ENCODE measurements at places on chromosomes 11 and 22.

- no peak for DNase-seq
Observed at GRCh38 chr22:24333301-24333700, 62.7 kb downstream of the SPECC1L start.

DNA sequence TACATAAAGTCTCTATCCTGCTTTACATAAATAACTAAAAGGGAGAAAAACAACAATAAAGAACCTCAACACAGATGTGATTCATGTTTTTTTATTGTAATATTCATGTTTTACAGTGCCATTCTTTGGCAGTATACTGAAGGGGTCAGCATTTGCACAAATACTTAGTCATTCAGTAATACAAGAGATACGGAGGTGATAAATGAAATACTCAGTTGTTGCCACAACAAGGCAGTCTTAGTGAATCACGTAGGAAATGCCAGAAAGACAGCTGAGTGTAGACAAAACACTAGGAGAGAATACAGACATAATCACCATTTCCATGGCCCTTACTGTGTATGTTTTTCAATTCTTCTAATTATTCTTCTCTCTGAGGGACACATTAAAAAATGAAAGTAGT is 910.4 kb downstream of the METTL15 start:
- DNase-seq: no peak

- no peak for DNase-seq
Observed at GRCh38 chr11:3655547-3655946, 10.6 kb downstream of the ART1 start.

GRCh38 chr11:120974965-120975364 is 48.9 kb upstream of the TBCEL start:
- DNase-seq: no peak

DNA sequence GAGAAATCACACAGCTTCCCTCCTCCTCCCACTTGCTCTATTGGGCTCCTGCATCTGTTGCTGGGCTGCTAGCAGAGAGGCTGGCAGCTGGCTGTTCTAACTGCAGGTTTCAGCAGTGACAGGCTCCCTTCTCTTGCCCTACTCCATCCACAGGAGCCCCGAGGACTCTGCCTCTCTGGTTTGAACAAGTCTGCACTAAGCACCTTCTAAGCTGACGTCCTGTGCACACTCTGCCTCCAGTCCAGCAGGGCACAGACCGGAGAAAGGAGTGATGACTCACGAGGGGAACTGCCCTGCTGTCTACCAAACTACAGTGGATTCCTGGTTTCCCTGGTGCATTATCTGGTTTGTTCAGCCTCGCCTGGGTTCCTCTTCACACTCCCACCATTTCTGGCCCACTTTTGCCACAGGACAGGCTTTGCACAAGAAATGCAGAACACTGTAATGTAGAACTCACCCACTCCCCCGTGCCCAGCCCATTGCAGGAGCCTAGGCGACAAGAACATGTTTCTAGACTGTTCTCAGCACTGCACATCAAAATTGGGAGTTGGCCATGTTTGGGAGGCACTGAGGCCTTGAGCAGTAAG is 26.0 kb downstream of the IL10RA start:
- DNase-seq: no peak

DNA sequence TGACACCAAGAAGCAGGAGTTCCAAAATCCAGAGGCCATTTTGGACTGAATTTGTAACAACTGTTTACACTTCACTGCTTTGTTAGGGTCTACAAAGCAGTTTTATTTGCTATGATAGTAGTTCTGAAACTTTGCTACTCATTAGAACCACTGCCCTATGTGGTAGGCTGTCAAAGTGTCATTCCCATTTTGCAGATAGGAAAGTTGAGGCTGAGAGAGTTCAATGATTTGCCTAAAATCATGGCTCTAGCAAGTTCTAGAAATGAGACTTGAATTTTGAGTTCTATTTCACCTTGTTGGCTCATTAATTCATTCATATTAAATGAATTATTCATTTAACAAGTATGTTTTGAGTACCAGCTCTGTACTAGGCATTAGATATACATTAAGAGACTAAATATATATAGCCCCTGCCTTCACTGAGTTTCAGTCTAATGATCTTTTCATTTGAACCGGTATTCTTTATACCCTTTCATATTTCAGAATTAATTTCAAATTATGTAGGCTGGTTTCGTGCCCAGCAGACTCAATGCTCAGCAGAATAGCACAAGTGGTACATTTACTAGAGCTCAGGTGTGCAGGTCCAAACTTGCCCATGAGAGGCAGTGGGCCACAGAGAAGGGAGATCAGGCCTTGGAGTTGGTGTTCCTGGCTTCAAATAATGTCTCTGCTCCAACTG is 93.5 kb downstream of the ME3 start:
- DNase-seq: no peak

- no peak for DNase-seq
Observed at GRCh38 chr11:44356351-44356750, 46.4 kb upstream of the ALX4 start.

GRCh38 chr22:47943729-47944700 is 1181.6 kb downstream of the TBC1D22A start:
- DNase-seq: no peak

GRCh38 chr11:18748766-18749365 is 22.9 kb upstream of the IGSF22 start:
- no peak for DNase-seq

- DNase-seq: no peak
Observed at GRCh38 chr22:17738386-17739128, 35.7 kb downstream of the BID start.

GRCh38 chr11:66363805-66364535 is 7.6 kb downstream of the SLC29A2 start:
- DNase-seq: no peak

DNA sequence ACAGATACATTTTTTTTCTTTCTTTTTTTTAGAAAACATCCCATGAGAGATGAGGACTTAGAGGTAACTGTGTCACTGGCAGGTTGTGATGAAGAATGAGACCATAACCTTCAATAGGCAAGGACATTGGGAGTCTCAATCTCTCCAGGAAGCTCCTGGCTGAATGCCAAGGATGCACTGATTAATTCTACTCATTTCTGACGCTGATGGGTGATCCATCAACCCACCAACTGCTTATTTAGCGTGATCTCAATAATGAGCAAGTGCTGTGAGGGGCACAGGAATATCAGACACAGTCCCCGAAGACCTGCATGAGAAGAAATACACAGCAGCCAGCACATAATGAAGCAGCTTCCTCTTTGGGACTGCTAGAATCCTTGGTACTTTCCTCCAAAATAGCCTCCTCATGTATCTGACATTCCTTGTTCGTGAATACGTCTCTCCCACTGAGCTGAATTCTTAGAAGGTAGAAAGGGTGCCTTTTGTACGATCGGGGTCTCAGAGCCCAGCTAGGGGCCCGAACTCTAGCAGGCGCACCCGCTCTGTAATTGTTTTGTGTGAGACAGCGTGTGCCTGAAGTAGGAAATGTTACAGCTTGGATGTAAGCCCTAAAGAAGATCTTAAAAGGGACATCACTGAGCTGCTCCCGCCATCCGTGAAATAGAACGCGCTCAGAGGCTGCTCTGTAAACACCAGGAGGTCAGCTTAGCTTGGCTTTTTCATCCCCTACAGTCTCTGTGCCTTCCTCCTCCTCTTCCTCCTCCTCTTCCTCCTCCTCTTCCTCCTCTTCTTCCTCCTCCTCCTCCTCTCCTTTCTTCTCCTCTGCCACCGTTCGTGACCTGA is 7.2 kb downstream of the CLMP start:
- DNase-seq: no peak

GRCh38 chr22:27581236-27581635 is 220.3 kb downstream of the MN1 start:
- no peak for DNase-seq

GRCh38 chr11:20840341-20840740 is 171.0 kb downstream of the NELL1 start:
- DNase-seq: no peak

DNA sequence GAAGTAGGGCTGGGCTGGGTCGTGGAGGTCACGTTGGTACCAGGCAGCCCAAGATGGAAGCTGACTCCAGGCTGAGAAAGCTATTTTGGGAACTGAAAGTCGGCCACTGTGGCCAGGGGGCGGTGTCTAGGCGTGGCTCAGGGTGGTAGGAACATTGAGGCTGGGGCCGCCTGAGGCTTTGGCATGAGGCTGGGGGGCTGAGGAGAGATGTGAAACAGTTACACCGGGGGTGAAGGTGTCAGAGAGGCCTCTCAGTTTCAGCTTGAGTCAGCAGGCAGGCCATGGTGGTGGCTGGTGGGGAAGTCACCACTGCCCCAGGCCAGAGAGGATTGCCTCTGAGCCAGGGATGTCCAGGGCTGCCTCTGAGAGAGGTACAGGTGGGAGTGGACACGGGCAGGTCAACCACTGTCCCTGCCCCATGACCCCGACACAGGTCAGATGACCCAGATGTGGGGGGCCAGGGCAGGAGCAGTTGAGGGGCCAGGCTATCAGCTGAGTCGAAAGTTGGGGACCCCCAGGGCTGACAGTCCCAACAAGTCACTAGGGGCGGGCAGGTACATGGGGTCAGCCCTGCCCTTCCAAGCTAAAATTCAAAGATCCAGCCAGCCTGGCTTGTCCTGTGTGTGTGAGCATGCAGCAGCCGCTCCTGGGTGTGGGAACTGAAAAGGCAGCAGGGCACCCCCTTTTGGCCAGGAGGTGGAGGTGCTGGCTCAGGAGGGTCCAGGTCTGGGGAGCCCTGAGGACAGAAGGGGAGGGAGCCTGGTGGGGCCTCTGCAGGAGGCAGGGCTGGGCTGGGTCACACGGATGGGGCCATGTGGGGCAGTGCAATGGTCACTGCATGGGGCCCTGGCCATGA is 7.2 kb downstream of the KCNK7 start:
- DNase-seq: no peak

GRCh38 chr11:57547854-57548377 is 10.5 kb downstream of the SMTNL1 start:
- DNase-seq: no peak

- no peak for DNase-seq
Observed at GRCh38 chr11:40384991-40385390, 1074.5 kb downstream of the LRRC4C start.

- DNase-seq: no peak
Observed at GRCh38 chr22:24588757-24589481, 4.0 kb downstream of the LRRC75B start.

All from left renal pelvis (tissue), 4 donors.